Activated T-cell treated with anti-CD3 and anti-CD28 coated beads for 24 hours (primary cell): ENCODE measurements at places on chromosomes 16 and 17.

DNA sequence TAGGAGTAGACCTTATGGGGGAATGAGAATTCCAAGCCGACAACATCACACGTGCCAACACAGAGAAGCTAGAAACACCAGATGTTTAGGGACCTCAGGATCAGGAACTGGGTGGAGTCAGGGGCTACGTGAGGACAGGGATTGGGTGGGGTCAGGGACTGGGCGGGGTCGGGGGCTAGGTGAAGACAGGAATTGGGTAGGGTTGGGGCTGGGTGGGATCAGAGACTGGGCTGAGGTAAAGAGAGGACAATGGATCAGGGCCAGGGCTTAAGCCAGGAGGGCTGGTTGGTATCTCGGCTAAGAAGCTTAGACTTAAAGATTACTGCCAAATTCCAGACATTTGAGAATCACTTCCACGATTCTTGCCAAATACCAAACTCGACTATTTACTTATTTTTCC is 11.6 kb downstream of the TEKT5 start:
- no peak for DNase-seq

GRCh38 chr16:50244504-50245416 is 21.6 kb upstream of the ADCY7 start:
- DNase-seq = no peak

DNA sequence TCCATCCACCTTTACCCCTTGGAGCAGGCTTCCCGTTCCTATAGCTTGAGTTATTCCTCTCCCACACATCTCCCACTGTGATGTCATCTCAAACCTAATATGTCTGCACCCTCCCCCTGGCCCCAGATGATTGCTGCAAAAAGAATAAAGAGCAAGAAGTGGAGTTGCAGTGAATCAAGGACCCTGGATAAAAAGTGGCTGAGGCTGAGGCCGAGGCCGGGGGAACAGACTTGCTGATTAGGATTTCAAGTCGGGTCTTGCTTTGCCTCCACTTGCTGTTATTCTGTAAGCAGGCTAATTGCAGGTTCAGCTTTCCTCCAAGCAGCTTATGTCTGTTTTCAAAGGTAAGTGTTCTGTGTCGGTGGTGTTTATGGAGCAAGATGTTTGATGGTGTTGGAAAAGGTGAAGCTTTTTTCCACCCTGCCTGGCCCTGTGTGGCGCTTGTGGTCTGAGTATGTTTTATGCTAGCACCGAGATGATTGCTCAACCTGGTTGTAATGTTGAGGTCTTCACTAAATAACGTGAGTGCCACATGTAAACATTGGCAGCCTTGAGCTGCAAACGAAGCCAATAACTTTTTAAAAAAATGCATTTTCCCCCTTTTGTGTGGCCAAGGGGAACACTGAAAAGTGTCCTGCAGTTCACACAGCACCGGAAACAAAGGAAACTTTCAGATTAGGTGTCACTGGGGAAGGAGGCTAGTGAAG is 15.4 kb downstream of the HS3ST3B1 start:
- DNase-seq = no peak

DNA sequence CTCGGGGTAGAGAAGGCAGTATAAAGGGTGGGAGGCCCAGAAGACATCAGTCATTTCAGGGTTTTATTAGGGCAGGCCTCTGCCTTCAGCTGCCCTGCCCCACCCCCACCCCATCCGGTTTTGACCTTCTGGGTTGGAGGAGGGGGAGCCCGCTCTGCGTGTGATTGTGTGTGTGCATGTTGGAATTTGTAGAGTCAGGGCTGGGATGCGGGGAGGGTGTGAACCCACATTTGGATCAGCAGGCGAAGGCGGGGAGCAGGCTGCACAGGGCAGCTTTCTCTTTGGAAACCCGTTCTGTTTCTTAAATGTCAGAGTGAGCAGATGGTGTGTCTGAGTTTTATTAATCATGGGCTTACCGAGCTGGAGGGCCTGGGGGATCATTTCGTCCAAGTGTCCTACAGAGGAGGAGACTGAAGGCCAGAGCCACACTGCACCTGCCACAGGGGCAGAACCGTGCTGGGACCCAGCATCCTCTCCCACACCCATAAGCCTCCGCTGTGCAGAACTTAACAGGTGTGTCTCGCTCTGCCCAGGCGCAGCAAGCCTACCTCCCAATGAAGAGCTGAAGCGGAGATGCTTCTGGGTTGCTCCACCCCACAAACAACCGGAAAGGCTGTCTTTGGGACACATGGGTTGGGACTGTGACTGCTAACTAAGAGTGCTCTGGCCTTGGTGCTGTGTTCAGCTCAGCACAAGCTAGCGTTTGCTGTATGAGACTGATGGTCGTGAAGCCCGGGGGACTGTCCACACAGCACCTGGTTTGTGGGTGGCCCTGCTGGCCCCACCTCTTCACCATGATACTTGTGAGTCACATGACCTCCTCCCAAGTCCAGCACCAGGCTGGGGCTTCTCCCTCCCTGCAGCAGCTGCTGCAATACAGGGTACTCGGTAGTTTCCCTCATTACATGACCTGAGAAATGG is 70.9 kb upstream of the GSE1 start:
- no peak for DNase-seq

GRCh38 chr17:75115555-75115954 is 5.8 kb downstream of the ARMC7 start:
- no peak for DNase-seq
